T-helper 2 cell treated with Interferon-gamma antibody and Interleukin-4, amounts not matched to agents 100 ng/mL and 5 ng/mL, for 36 hours (primary cell): ENCODE measurements at places on chromosomes 7 and 10. TPM values are rescaled to one million over a fixed set of nuclear protein-coding genes. Genes with fewer than 3 reads are reported as not detected.

Gene C7orf57
- 0.11 TPM in 1 of 2 replicates, not detected in the other for total RNA-seq

Gene PAX4
- not detected in 2 replicates for total RNA-seq

Gene SAMD8
- total RNA-seq = 10.3 and 10.6 TPM in 2 replicates

Gene SEMA3E
- not detected in 2 replicates for total RNA-seq

Gene CYP3A7
- total RNA-seq = not detected in 2 replicates

Gene PDK4
- not detected in 2 replicates for total RNA-seq
